HS-27A (cell line): ENCODE measurements at places on chromosomes 16 and 17.

DNA sequence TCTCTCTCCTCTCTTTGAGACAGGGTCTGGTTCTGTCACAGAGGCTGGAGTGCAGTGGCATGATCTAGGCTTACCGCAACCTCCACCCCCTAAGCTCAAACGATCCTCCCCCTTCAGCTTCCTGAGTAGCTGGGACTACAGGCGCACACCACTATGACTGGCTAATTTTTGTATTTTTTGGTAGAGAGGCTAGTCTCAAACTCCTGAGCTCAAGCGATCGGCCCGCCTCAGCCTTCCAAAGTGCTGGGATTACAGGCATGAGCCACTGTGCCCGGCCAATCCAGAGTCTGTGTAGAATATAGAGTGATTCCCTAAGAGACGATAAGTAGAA is 65.8 kb upstream of the RPH3AL start:
- DNase-seq: no peak

- DNase-seq: no peak
Measured at GRCh38 chr16:63315229-63315628, 1279.0 kb upstream of the CDH8 start.

- DNase-seq: no peak
Measured at GRCh38 chr16:11485676-11486075, 101.0 kb downstream of the LITAF start.

DNA sequence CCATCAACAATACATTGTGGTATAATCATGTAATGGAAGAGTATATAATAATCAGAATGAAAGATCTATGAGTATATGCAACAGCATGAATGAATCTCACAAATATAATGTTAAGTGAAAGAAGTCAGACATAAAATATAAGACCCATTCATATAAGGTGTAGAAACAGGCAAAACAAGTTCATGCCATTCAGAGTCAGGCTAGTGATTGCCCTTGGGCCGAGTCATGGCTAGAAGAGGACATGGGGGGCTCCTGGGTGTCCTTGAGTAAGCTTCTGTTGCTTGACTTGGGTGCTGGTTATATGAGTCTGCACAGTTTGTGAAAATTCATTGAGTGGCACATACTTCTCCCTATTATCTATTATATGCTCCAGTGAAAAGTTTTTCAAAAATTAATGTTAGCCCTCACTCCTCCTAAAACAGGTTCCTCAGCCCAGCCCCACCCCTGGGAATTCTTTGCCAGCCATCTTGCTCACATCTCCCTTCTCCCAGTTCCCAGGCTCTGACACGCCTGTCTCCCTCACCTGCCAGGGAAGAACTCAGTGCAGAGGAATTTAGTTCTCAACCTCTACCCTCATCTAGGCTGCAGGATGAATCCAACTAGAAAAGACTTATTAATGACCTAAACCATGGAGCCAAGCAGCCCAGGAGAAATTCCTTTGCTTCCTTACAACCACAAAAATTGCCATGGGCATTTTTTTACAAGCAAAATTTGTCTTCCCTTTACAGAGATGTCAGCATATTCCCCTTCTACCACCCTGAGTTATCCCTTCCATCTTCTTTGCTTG is 52.4 kb upstream of the NFAT5 start:
- peak; percentile 72 for DNase-seq

- DNase-seq: no peak
Measured at GRCh38 chr17:20218272-20218671, 209.1 kb downstream of the SPECC1 start.

GRCh38 chr17:28018439-28019070 is 23.9 kb upstream of the NLK start:
- DNase-seq: no peak

GRCh38 chr16:14164916-14165662 is 94.0 kb downstream of the MRTFB start:
- no peak for DNase-seq

DNA sequence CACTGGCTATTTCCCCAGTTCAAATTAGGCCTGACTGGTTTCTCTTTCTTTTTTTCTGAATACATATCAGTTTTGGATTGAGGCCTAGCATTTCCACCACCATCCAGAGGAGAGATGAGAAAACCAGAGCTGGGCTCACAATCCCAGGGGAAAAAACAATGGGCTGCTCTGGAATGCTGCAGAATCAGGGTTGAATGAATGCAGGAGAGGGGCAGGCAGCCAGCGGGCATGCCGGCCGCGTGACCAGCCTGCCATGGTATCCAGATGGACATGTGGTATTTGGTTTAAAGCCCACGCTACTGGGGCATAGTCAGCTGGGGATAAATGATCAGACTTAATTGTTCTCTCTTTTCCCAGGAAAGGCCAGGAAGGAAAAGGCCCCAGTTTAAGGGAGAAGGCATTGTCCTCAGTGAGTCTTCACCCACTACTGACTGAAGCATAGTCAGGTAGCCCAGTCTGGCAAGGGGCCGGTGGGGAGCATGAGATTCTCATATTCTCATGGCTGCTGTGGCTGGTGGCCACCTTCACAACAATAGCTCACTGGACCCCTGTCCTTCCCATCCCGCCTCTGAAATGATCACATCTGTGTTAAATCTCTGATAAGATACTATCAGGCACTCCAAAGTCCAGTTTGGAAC is 38.7 kb upstream of the RHOT1 start:
- no peak for DNase-seq

- no peak for DNase-seq
Measured at GRCh38 chr16:26952411-26952810, 114.3 kb upstream of the C16orf82 start.

DNA sequence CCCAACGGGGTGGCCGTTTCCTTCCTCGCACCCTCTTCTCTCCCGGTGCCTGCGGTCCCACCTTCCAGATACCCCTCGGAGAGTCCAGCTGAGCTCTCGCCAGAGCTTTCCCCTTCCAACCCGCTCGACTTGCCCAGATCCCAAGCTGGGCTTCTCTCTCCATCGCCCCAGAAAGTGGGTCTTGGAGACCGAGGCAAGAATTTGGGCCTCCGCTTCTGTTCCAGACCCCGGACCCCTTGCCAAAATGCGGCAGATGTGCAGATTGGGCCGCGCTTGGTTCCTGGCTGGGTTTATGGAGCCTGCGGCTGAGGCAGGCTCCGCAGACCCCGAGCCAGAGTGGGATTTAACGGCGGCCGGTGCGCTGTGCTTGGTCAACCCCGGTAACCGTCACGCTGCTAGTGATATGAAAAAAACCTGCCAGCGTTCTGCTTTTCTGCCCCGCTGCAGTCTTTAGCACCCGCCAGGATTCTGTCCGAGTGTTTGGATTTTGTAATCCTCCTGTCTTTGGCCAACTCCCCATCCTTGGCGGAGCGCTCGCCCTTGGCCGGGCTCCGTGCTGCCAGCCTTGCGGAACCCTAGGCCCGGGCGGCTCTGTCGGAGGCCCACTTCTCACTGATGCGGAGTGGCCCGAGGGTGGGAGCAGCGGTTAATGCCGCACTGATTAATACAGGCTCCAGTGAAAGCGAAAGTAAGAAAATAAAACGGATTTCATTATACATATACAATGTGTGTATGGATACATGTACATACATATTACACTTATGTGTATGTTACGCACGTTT is 754 bp upstream of the SLFN11 start:
- peak; percentile 17 for DNase-seq

DNA sequence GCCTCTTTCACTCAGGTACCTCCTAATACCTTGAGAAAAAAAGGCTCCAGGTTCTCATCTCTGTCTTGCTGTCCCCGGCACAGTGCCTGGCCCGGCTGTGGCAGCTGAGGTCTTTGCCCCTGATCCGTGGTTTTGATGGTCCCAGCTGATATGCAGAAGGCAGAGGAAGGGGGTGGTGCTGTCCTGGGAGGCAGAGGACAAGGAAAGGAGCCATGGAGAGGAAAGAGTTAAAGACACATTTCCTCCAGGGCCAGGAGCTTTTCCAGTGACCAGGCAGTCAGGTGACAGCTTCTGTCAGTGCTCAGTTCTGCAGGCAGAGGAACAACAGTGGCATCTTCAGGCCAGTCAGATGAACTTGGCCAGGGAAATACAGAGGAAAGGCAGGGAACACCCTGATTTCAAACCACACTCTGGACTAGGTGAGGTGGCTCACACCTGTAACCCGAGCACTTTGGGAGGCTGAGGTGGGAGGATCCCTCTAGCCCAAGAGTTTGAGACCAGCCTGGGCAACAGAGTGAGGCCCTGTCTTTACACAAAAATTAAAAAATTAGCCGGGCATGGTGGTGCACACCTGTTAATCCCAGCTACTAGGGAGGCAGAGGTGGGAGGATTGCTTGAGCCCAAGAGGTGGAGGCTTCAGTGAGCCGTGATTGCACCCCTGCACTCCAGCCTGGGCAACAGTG is 3.3 kb upstream of the COG1 start:
- no peak for DNase-seq

DNA sequence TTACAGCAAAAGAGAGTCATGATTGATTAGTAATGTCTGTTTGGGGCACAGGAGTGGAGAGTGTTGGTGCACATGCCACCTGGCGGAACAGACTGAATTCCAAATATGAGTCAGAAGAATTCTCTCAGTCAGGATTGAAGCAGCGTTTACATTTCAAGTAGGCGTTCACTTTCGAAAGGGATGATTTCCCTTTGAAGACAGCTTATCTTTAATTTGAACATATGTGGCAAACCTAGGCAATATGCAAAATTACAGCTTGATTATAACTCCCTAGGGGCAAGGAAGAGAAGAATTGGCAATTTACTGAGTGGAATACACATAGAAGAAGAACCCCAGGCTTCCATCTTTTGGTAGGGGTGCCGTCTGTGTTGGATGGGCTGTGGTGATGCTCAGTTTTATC is 235.8 kb downstream of the HAPSTR1 start:
- DNase-seq: no peak

DNA sequence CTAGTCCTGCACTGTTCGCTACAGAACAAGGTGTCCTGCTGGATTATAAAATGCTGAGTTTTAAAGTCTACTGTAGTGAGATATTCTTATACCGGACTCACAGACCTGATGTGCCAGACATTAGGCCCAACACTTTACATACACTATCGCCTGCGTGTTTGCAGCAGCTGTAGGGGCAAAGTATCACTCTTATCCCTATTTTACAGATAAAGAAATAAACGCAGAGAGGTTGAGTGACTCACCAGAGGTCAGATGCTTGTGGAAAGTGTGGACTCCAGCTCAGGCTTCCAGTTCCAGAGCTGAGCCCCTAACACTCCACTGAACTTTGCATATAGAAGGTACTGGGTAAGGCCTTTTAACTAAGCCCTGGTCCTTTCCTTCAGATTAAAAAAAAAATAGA is 47.4 kb downstream of the PLXDC1 start:
- DNase-seq: no peak

DNA sequence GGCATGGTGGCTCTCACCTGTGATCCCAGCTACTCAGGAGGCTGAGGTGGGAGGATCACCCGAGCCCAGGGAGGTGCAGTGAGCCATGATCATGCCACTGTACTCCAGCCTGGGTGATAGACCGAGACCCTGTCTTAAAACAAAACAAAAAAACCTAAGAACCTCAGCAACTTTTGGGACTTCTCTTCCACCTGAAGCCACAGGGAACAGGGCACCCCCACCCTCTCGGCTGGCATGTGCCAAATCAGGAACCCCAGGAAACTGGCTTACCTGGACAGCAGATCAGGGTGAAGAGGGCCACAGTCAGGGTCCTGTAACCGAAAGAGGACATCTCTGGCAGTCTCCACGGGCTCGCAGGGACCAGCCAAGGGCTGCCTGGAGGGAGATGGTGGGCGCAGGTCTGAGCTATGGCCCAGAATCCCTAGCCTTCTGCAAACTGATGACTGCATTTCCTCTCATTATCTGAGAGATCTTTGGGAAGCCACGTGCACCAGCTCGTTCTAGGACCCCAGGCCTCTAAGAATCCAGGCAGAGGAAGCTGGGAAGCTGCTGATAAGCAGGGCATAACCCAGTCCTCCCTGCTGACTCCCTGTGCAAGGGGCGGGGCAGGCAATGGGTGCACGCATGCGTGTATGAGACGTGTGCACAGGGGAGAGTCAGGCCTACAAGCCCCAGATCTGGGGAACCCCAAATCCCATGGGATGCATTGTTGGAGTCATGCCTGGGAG is 8.4 kb downstream of the PRR29 start:
- DNase-seq: no peak

DNA sequence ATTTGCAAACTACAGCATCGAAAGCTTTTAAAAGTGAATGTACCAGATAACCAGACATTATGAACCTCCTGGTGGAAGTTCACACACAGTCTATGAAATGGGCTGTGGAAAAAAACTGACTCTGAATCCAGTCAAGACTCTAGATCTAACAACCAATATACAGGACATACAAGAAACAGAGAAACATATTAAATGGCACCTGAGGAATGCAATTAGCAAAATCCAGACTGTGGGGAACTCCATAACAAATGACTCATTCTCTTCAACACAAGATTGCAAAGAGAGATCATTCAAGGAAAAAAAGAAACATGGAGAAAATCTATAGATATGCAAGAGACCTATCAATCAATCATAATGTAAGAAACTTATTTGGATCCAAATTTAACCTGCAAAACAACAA is 119.0 kb downstream of the MYO1D start:
- no peak for DNase-seq

GRCh38 chr17:34378664-34379101 is 15.7 kb upstream of the CCL1 start:
- no peak for DNase-seq

- no peak for DNase-seq
Measured at GRCh38 chr16:64715624-64716023, 406.2 kb downstream of the CDH11 start.

- DNase-seq: no peak
Measured at GRCh38 chr16:50369133-50369804, 481 bp upstream of the BRD7 start.

- no peak for DNase-seq
Measured at GRCh38 chr17:20008242-20009051, 712 bp upstream of the SPECC1 start.

GRCh38 chr16:68425498-68426346 is 22.6 kb downstream of the SMPD3 start:
- DNase-seq: no peak

DNA sequence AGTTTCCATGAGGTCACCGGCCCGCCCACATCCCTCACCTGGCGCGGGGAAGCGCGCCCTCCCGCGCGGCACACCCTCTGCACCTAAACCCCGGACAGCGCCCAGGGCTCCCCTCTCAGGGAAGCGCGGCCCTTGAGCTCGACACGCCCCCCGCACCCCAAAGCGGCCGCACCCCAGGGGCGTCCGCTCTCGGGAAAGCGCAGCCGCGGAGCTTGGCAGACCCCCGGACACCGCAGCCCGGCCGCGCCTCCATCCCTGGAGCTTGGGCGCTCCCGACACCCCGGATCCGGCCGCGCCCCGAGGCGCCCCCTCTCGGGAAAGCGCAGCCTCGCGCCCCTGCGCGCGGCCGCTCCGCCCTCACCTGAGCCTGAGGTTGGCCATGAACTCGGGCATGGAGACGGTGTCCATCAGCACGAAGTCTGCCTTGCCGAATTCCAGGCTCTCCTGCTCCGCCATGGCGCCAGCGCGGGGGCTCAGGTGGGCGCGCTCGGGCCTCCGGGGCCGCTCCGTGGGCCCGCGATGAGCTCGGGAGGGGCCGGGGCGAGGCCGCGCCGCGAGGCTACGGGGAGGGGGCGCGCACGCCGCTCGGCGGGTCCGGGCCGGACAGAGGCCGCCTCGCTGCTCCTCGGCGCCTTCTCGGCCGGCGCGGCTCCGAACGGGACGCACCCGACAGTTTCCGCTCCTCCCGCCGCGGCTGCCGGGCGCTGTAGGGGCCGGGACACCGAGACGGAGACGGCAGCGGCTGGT is at the start of gene MYO1D:
MYO1D (minus strand) TSS at position 708 of the 747 bp plus-strand sequence; CDS start at position 456, 252 bp downstream.
- DNase-seq: no peak
